Central memory CD4-positive, alpha-beta T cell (primary cell): ENCODE measurements at places on chromosomes 2 and 18.

- DNase-seq: no peak
Measured at GRCh38 chr2:1717113-1717512, 27.2 kb downstream of the PXDN start.

- peak; percentile 32 for DNase-seq
Measured at GRCh38 chr2:64586883-64587481, 62.9 kb downstream of the AFTPH start.

DNA sequence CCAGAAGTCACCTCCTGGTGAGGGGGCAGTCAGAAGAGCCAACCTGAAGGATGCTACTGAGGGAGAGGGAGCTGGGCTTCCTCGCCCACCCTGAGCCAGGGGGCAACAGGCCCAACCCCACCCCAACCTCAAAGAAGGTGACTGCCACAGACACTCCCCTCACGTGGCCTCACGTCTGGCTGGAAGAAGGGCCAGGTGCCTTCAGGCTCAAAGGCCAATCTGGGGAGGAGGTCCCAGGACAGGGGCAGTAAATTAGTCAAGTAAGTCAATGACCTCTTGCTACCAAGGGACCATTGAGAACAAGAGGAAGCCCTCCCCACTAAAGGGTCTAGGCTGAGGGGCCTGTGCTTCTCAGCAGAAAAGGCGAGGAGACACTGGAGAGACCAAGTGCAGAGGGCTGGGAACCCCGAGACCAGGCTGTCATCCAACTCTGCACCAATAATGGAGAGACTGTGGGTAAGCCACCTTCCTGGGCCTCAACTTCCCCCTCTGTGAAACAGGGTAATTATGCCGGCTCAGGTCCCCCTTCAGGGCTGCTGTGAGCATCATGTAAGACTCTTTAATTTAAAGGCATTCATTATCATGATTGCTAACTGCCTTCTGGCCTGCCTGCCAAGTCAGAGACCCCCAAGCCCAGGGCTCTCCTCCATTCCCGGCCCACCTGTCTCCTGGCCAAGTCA is 20.2 kb upstream of the TNS1 start:
- DNase-seq: no peak

GRCh38 chr2:158202161-158202815 is 100.6 kb downstream of the UPP2 start:
- no peak for DNase-seq

DNA sequence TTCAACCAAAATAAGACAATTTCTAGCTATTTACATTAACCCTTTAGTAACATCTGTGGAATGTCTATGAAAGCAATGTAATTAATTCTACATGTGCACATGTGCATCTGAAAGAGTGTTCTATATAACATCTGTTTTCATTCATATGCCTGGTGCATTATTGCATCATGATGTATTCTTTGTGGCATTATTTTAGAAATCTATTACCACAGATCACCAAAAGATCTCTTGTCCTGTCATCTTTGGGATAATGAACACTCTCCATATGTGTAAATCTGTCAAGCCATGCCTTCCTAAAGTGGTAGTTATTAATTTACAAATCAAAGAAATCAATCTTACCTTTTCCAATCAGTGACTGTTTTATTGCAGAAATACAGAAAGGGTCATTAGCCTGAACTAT is 86.9 kb downstream of the TRIB2 start:
- no peak for DNase-seq

DNA sequence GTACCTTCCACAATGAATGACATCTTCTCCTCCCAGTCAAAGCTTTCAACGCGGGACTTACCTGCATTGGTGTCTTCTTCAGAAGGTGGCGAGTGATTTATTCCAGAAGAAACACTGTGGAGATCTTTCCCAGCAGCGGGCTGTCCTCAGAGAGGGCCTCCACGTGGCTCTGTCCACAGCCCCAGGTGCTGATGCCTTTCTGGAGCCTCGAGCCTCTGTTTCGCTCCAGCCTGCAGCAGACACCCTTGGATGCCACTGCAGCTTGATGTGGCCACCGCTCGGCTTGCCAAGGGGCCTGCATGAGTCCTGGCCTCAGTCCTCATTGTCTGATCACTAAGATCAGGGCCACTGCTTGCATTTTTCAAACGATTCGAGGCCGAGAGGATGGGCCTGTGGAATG is 46.6 kb upstream of the GALR1 start:
- DNase-seq: no peak

DNA sequence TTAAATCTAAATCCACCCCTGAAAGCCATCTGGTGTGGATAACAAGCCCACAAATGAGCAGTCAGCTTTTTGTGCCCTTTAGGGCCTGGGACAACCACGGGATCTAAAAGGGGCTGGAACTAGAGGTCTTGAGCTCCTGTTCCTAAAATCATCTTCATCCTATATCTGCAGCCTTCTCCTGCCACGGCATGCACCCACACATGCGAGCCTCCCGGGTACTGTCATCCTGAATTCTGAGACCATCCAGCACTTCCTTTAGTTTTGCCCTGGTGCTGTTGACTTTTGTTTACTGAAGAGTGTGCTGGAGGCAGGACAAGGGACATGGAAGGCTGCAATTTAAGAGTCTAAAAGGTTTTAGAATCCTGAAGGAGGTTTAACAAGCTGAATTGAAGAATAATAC is 183.2 kb downstream of the FAM210A start:
- no peak for DNase-seq

- no peak for DNase-seq
Measured at GRCh38 chr2:46161315-46161714, 135.9 kb upstream of the EPAS1 start.

- DNase-seq: no peak
Measured at GRCh38 chr2:46985512-46985911, 69.9 kb upstream of the MCFD2 start.

DNA sequence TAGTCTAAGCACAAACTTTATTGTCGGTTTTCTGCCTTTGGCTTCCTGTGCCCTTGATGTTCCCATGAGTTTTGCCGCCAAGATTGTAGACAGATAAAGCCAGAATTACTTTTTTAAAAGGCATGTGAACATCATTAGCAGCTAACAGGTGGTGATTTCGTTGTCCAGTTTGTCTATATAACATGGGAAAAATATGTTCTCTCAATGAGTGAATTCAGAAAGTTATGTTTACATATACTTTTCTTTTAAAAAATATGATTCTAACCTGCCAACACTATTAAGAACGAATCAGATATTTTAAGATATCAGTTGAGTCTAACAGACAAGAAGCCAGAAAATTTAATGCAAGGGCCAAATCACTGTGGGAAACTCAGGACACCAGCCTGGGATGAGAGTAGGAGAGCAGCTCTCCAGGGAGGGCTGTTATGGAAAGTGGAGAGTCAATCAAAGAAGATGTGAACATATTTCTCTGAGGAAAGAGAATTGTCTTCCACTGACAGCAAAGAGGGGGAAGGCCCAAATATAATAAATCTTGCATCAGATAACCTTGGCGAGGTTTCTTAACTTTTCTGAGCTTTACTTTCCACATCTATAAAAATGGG is 311.3 kb downstream of the ARHGAP15 start:
- DNase-seq: no peak

DNA sequence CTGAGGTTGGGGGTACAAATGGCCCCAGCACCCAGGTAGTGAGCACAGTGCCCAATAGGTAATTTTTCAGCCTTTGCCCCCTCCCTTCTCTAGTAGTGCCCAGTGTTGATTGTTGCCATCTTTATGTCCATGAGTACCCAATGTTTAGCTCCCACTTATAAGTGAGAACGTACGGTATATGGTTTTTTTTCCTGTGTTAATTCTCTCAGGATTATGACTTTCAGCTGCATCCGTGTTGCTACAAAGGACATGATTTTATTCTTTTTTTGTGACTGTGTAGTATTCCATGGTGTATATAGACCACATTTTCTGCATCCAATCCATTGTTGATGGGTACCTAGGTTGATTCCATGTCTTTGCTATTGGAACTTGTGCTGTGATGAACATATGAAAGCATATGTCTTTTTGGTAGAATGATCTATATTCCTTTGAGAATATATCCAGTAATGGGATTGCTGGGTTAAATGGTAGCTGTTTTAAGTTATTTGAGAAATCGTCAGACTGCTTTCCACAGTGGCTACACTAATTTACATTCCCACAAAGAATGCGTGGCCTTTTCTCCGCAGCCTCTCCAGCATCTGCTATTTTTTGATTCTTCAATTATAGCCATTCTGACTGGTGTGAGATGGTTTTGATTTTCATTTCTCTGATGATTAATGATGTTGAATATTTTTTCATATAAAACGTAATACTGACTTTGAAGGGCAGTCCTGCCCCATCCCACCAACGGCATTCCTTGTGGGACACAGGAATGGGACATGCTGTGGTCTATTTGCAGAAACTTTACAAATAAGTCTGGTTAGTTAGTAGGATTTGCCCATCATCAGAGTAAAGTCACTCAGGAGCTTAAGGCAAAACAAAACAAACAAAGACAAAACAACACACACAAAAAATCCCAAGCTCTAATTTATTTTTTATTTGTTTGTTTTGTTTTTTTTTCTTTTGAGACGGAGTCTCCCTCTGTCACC is 135.0 kb downstream of the MYCN start:
- no peak for DNase-seq

DNA sequence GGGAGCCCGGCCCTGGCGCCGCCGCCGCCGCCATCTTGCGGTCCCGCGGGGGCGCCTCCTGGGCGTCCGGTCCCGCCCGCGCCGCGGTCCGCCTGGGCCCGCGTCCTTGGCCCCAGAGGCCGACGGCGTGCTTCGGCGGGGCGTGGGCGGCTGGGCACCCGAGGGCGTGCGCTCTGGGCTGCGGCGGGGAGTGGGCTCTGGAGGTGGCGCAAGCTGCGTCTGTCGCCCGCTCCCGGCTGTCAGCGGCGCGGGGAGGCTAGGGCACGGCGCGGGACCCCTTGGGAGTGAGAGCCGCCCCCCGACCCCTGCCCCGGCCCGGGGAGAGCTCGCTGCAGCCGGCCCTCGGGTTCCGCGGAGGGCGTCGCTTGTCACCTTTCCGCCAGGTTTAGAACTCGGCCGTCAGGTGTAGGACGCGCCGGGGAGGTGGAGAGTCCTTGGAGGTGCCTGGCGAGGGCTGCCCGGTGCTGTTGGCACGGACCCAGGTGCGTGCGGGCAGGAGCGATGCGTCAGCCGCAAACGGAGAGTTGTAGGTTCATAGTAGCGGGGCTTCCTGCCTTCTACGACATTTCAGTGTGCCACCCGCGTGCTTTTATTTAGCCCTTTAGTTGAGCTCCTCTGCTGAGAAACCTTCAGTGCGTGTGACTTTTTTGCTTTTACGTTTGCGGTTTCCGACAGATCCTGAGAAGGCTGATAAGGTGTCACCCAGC is 921 bp downstream of the VAPA start:
- DNase-seq: peak; percentile 82

- no peak for DNase-seq
Measured at GRCh38 chr2:205607146-205607545, 75.2 kb upstream of the NRP2 start.

GRCh38 chr2:176415937-176416499 is 146.8 kb downstream of the MTX2 start:
- DNase-seq: no peak

DNA sequence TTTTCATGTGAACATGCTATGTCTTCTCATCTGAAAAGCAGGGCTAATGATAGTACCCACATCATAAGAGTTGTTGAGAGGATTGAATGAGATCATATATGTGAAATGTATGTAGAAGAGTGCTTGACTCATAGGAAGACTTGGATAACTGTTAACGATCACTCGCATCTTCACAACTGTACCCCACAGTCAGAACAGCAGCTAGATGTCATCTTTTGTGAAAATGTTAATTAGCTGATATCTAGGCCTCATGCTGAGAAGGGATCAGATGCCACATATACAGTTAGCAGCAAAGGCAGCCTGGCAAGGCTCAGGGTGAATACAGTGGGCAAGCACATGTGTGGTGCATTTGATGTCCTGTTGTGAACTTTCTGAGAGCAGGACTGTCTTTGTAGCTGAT is 24.2 kb downstream of the MAP3K20 start:
- no peak for DNase-seq

GRCh38 chr2:202337706-202338346 is 38.3 kb upstream of the BMPR2 start:
- DNase-seq: no peak

- DNase-seq: no peak
Measured at GRCh38 chr2:143901185-143901842, 618.6 kb downstream of the ZEB2 start.

DNA sequence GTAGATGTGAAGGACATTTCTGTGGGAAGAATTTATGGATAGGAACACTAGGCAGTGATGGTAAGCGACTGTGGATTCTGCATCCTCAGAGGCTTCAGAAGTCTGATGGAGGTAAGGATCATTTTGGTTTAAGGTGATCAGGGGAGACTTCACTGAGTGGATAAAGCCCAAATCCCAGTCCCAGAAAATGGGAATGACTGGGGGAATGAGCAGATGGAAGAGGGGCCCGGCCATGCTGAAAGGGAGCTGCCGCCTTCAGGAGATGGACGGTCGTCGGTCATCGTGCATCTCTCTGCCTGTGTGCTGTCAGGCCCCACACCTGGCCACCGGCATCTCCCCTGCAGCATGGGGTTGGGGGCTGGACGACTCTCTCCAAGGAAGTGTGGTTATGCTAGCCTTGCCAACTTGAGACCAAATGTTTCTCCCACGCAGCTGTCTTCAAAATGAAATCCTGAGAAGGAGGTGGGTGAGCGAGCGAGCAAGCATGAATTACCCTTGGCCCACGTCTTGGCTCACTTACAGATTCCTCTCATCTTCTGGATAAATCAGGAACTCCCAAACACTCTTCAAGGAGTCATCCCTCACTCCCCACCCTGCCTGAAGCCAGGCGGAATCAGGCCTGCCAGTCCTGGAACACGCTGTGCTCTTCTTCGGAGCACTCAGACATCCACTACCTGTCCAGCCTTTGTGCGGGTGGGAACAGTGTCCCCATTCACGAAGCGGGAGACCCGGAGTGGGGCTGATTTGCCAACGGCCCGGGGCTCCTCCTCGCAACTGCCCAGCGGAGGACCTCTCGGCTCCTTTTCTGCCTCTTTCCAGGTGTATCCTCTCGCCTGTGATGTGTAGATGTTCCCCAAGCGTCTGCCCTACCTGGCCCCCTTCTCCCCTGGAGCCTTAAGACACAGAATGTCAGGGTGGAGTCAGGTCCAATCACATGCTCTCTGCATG is 85.6 kb downstream of the PRKCE start:
- no peak for DNase-seq

- DNase-seq: peak; percentile 8
Measured at GRCh38 chr2:68653538-68653982, 10.2 kb downstream of the PROKR1 start.

- DNase-seq: peak; percentile 33
Measured at GRCh38 chr2:216139884-216140283, 30.7 kb downstream of the XRCC5 start.

DNA sequence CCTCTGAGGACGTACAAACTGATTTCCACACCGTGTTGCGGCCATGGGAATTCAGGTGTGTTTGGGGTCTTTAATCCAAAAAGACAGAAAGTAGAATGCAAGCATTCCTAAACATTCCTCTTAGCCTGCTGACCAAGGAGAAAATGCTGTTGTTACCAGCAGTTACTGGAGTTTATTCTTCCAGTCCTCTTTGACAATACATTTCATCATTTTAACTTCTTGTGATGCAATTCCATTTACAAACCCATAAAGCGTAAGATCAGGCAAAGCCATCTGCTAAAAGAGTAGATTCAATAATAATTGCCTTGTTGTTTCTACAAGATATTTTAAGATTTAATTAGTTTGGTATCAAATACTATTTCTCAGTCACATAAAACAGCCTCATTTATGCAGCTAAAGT is 32.7 kb downstream of the SPIRE1 start:
- DNase-seq: no peak
